ENCODE measurements at places on chromosomes 7 and 10. TPM values are rescaled to one million over a fixed set of nuclear protein-coding genes. Genes with fewer than 3 reads are reported as not detected.
A peak's percentile ranks its signal among the peaks of the same experiment; 100 is the strongest.

Gene ST8SIA6
- total RNA-seq: 1.1 TPM

Gene ATRNL1
- total RNA-seq: 5.1 TPM

Gene FKBP6
- total RNA-seq: not detected

Gene TAS2R41
- not detected for total RNA-seq

DNA sequence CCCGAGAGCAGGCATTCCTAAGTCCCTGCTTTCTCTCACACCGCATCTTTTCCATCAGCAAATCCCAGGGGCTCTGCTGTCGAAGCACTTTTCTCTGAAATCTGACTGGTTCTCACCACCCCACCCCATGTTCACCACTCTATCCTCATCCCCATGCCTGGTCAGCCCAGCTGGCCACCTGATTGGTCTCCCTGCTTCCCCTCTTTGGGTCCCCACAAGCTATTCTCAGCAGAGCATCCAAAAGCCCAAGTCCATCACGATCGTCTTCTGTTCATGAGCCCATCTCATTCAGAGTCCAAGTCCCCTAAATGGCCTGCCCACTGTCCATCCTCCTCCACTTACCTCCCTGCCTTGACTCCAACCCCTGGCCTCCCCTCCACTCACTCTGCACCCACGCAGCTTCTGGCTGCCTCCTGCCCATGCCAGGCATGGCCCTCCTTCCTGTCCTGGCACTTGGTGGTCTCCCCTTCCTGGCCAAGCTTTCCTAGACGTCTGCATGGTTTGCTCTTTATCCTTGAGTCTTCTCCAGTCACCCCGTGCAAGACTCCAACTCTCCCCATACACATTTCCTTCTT, 1.6 kb upstream of the PPP2R2D start:
- H3K36me3 ChIP-seq: no peaks in the 10 kb centered on the region
- H3K27me3 ChIP-seq: no peaks in the 10 kb centered on the region
- H3K4me3 ChIP-seq: no peak overlapping the region
- H3K4me1 ChIP-seq: peaks cover 7% of the 10 kb centered on the region

GRCh38 chr7:105661625-105662024, 80.3 kb upstream of the EFCAB10 start:
- no peaks in the 10 kb centered on the region for H3K27me3 ChIP-seq
- no peaks in the 10 kb centered on the region for H3K36me3 ChIP-seq
- no peaks in the 10 kb centered on the region for H3K4me1 ChIP-seq
- H3K4me3 ChIP-seq: no peak overlapping the region
- DNase-seq: no peak

GRCh38 chr7:23353172-23353571, 54.0 kb downstream of the MALSU1 start:
- H3K27ac ChIP-seq: no peak overlapping the region
- no peaks in the 10 kb centered on the region for H3K4me1 ChIP-seq
- H3K36me3 ChIP-seq: no peaks in the 10 kb centered on the region
- DNase-seq: no peak

DNA sequence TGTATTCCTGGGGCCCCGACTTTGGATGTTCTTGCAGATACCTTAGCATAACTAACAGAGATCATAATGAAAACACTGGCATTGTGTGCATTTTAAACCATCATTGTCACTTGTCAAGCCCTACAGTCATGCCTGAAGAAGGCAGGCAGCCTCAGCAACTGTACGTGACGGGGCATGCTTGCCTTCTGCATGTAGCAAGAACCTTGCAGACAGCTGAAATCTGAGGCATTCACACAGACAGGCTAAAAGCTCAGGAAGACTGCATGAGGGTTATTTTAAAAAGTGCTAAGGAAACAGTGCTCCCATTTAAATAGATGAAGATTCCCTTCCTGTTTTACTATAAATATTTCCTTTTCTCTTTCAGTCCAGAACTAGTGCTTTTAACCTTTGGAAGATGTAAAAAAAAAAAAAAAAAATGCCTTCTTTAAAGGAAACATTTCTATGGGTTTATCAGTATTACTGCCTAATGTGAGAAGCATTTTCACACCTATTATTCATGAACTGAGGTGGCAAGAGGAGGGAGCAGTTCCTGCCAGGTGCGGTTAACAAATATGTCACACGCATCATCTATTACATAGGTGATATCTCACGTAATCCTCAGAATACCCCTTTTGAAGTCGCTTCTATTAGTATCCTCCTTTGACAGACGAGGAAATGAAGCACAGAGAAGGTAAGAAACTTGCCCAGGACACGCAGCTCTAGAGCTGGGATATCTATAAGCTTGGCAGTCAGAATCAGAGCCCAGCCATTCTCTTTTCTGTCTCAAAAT, 88.1 kb downstream of the PRKCQ start:
- no peak overlapping the region for H3K27ac ChIP-seq
- no peaks in the 10 kb centered on the region for H3K27me3 ChIP-seq
- no peaks in the 10 kb centered on the region for H3K36me3 ChIP-seq
- no peaks in the 10 kb centered on the region for H3K4me1 ChIP-seq
- H3K4me3 ChIP-seq: no peak overlapping the region

DNA sequence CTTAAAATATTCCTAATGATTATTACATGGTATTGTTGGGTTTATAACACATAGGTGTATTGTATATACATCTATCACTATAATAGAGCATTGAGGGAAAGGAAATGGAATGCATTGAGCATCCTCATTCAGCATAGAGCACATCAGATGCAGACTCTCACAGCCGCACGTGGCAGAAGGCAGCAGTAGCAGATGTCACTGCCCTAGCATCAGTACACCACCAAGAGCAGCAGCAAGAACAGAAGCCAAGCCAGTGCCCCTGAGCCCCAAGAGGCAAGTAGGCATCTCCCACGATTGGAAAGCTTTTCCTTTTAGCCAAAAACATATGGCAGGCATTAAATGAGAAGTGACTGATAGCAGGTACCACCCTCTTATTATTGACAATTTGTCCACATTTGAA, 510.0 kb downstream of the TNS3 start:
- no peaks in the 10 kb centered on the region for H3K4me1 ChIP-seq
- no peaks in the 10 kb centered on the region for H3K27me3 ChIP-seq
- H3K36me3 ChIP-seq: no peaks in the 10 kb centered on the region
- H3K4me3 ChIP-seq: no peak overlapping the region
- no peak overlapping the region for H3K27ac ChIP-seq

GRCh38 chr7:71976645-71977044, 435.5 kb downstream of the CALN1 start:
- no peaks in the 10 kb centered on the region for H3K27me3 ChIP-seq
- H3K27ac ChIP-seq: no peak overlapping the region
- DNase-seq: no peak
- H3K4me1 ChIP-seq: no peaks in the 10 kb centered on the region
- H3K4me3 ChIP-seq: no peak overlapping the region
- H3K36me3 ChIP-seq: no peaks in the 10 kb centered on the region

DNA sequence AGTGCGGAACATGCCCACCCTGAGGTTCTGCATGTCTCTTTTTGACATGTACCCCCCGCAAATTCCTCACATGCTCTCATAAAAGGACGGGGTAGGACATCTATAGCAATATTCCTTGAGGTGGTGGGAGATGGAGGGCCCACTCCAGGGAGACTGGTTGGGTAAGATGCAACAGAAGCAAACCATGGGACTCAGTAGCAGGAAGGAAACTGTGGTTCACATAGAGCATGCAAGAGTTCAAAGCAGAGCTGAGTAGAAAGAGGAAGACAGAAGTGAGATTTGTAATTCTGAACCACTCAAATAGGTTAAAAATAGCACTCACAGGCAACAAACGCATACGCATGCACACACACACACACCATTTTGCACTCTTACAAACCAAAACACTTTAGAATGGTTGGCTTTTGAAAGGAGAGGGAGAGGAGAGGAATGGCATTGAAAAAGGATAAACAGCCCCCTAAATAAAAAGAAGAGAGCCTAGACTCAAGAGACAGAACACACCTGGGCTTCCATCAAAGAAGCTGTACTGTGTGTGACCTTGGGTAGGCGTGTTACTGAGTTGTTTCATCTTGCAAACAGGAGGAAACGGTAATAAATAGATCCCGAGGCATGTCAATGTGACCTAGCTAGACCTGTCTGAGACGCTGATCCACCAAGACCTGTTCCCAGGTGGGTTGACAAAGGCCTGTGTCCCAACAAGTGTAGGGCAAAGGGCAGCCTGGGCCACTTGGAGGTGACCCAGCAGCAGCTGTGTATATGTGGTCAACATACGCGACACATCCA, 77.6 kb upstream of the LRRC4 start:
- H3K36me3 ChIP-seq: no peaks in the 10 kb centered on the region
- H3K27ac ChIP-seq: no peak overlapping the region
- H3K4me3 ChIP-seq: no peak overlapping the region
- no peaks in the 10 kb centered on the region for H3K27me3 ChIP-seq

GRCh38 chr10:79353726-79354125, 6.5 kb downstream of the PPIF start:
- no peaks in the 10 kb centered on the region for H3K27me3 ChIP-seq
- no peak overlapping the region for H3K27ac ChIP-seq
- H3K4me1 ChIP-seq: no peaks in the 10 kb centered on the region
- no peak overlapping the region for H3K4me3 ChIP-seq
- peaks cover 5% of the 10 kb centered on the region for H3K36me3 ChIP-seq

GRCh38 chr7:50557099-50557498, 8.1 kb downstream of the DDC start:
- no peak overlapping the region for H3K4me3 ChIP-seq
- H3K27me3 ChIP-seq: no peaks in the 10 kb centered on the region
- no peak for DNase-seq
- no peaks in the 10 kb centered on the region for H3K36me3 ChIP-seq
- H3K27ac ChIP-seq: no peak overlapping the region

GRCh38 chr10:110436554-110437350, 61.0 kb upstream of the DUSP5 start:
- H3K27me3 ChIP-seq: no peaks in the 10 kb centered on the region
- no peak overlapping the region for H3K4me3 ChIP-seq
- no peak overlapping the region for H3K27ac ChIP-seq
- no peaks in the 10 kb centered on the region for H3K4me1 ChIP-seq
- DNase-seq: no peak
- no peaks in the 10 kb centered on the region for H3K36me3 ChIP-seq

GRCh38 chr10:127441350-127442219, 107.5 kb upstream of the NPS start:
- no peak overlapping the region for H3K4me3 ChIP-seq
- no peaks in the 10 kb centered on the region for H3K4me1 ChIP-seq
- no peak overlapping the region for H3K27ac ChIP-seq
- H3K36me3 ChIP-seq: peaks cover 5% of the 10 kb centered on the region
- H3K27me3 ChIP-seq: no peaks in the 10 kb centered on the region

GRCh38 chr7:110253093-110253492, 837.8 kb upstream of the LRRN3 start:
- no peaks in the 10 kb centered on the region for H3K36me3 ChIP-seq
- H3K4me1 ChIP-seq: no peaks in the 10 kb centered on the region
- H3K27me3 ChIP-seq: no peaks in the 10 kb centered on the region

GRCh38 chr10:5314840-5315239, 49.9 kb upstream of the UCN3 start:
- no peak overlapping the region for H3K4me3 ChIP-seq
- no peaks in the 10 kb centered on the region for H3K27me3 ChIP-seq
- H3K36me3 ChIP-seq: no peaks in the 10 kb centered on the region
- no peak for DNase-seq

DNA sequence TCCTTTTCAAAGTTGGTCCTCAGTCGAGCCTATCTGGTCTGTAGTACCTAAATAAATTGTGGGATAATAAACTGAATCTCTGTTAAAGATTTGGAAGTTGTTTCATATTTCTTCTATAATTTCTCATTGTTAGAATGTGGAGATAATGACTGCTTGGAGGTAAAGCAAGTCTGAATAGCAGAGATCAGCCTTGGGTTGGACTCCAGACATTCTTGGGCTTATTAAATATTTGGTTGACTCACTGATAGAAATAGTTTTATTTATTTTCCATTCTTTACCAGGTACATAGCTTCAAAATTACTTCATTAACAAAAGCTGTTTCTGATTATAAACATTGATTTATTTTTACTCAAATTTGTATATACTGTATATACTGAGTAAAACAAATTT, 34.3 kb downstream of the TPST1 start:
- no peak overlapping the region for H3K4me3 ChIP-seq
- DNase-seq: no peak
- H3K36me3 ChIP-seq: no peaks in the 10 kb centered on the region
- no peak overlapping the region for H3K27ac ChIP-seq

DNA sequence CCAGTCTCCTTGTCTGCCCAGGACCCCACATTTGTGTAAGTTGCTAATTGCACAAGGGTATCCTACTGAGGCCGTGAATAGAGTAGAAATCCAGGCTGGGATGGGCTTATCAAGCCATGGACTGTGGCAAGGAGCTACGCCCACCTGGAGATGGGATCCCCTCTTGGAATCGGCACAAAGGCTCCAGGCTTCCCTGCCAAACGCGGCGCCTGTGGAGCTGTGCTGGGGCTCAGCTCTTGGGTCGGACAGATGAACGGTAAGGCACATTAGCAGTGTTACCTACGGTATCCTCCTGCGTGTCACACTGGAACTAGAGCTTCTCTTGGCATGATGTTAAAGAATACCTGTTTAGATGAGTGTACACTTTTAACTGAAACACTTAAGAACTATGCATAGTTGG, 196.7 kb downstream of the CELF2 start:
- H3K4me1 ChIP-seq: no peaks in the 10 kb centered on the region
- no peaks in the 10 kb centered on the region for H3K36me3 ChIP-seq
- H3K4me3 ChIP-seq: no peak overlapping the region

GRCh38 chr10:102651455-102652169, 7.3 kb downstream of the TRIM8 start:
- no peak overlapping the region for H3K4me3 ChIP-seq
- H3K27me3 ChIP-seq: no peaks in the 10 kb centered on the region
- H3K4me1 ChIP-seq: peaks cover 38% of the 10 kb centered on the region
- H3K36me3 ChIP-seq: peaks cover 13% of the 10 kb centered on the region
- DNase-seq: no peak
- H3K27ac ChIP-seq: peak overlapping the region; percentile 71

GRCh38 chr7:76509931-76510877, at the start of gene UPK3B:
Gene UPK3B (plus strand): TSS chr7:76510552. CDS start chr7:76510653, 101 bp downstream.
- DNase-seq: no peak
- no peaks in the 10 kb centered on the region for H3K27me3 ChIP-seq
- H3K27ac ChIP-seq: no peak within 1 kb of the TSS

DNA sequence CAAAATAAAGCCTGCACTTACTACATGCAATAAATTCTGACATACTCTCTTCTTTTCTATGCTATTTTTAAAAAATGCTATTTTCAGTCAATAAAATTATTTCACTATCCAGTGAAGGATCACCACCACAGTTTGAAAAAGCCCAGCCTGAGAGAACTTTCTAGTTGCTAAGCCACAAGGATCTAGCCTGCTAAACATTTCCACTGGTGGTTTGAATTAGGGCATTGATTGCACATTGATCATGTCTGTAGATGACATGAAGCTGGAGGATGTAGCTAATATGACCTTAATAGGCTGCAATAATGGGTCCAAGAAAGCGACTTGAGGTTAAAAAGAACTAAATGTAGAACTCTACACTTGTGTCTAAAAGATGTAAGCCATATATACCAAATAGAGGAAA, 56.0 kb upstream of the ARHGAP21 start:
- no peaks in the 10 kb centered on the region for H3K36me3 ChIP-seq
- no peak overlapping the region for H3K27ac ChIP-seq
- no peaks in the 10 kb centered on the region for H3K27me3 ChIP-seq
- no peak for DNase-seq
- no peak overlapping the region for H3K4me3 ChIP-seq

GRCh38 chr10:95350219-95350829, 59.5 kb upstream of the PDLIM1 start:
- H3K27me3 ChIP-seq: no peaks in the 10 kb centered on the region
- DNase-seq: no peak
- H3K27ac ChIP-seq: no peak overlapping the region
- no peak overlapping the region for H3K4me3 ChIP-seq
- H3K36me3 ChIP-seq: no peaks in the 10 kb centered on the region
- H3K4me1 ChIP-seq: no peaks in the 10 kb centered on the region

Data from prostate gland (tissue), 2 donors.